ENCODE measurements at places on chromosomes 11 and 22.

DNA sequence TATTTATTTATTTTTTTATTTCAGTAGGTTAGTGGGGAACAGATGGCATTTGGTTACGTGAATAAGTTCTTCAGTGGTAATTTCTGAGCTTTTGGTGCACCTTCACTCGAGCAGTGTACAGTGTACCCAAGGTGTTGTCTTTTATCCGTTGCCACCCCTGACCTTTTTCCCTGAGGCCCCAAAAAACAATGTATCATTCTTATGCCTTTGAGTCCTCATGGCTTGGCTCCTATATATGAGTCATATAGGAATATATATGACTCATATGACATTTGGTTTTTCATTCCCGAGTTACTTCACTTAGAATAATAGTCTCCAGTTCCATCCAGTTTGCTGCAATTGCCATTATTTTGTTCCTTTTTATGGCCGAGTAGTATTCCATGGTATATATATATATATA, 763.9 kb downstream of the NTM start:
- DNase-seq = no peak

DNA sequence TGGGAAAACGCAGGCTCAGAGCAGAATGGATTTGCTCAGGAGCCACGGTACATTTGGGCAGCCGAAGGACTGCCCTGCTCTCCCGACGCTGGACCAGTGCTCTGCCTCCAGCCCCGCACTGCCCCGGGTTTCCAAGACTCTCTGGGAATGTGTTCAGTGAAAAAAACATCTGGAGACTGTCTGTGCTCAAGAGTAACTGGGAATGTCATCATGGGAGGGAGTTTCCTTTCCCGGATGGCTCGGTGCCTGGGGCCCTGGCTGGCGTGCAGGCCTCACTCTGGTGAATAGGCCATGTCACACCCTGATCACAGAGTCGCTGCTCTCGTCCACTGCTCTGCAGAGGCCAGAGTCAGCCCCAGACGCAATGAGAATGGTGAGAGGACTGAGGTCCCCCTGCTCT, 9.8 kb upstream of the APOL6 start:
- no peak for DNase-seq

- no peak for DNase-seq
Observed at GRCh38 chr11:23370580-23371275, 510.5 kb upstream of the CCDC179 start.

- no peak for DNase-seq
Observed at GRCh38 chr11:64679846-64680245, 43.2 kb downstream of the NRXN2 start.

- DNase-seq = no peak
Observed at GRCh38 chr22:48578138-48579042, 1249.3 kb downstream of the BRD1 start.

GRCh38 chr22:44225091-44225689, 44.5 kb downstream of the PARVG start:
- DNase-seq = no peak

DNA sequence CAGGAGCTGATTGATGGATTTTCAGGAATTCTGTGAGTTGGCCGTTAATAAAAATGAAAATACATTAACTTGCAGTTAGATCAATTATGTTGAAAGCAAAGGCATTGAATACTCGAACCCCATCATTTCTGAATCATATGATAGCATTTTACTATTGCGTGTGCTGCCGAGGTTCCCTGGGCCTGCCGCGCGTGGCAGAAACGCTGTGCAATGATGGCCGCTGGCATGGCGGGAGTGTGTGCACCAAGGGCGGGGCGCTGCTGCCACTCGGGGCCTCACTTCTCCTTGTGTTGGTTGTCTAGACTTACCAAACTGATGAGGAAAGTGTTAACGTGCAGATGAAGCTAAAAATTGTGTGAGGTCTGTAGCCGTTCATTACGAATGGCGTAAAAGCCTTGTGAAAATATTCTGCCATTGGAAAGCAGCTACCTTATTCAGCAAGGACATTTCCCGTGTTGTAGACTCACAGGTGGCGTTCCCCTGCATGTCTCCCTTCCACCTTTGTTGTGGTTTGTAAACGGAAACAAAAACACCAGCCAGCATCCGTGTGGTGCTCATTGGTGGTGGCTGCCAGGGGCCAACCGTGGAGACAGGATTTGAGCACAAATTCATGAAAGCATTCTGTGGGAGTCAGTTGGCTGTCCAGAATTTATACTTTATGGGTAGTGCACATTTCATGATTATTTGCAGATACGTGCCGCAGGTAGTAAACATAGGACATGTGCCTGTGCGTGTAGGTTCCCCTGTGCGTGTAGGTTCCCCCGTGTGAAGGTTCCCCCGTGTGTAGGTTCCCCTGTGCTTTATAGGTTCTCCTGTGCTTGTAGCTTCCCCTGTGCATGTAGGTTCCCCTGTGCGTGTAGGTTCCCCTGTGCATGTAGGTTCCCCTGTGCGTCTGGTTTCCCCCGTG, 5.9 kb upstream of the GRAMD4 start:
- DNase-seq = peak; percentile 62

DNA sequence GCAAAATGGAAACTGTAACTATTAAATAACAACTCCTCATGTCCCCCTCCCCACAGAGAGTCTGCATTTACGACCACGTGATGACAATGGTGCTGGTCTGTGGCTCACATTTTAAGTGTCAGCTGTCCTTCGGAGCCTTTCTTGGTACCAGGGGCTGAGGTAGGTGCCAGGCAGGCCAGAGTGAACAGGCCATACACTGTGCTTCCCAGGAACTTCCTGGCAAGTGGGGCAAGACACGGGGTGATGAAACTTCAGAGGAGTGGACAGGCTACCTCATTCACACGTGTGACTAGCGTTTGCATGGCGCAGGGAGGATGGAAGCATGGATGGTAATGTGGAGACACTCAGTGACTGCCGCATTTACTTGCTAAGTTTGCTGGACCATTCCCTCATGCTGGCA, 10.4 kb upstream of the YPEL1 start:
- DNase-seq = no peak

DNA sequence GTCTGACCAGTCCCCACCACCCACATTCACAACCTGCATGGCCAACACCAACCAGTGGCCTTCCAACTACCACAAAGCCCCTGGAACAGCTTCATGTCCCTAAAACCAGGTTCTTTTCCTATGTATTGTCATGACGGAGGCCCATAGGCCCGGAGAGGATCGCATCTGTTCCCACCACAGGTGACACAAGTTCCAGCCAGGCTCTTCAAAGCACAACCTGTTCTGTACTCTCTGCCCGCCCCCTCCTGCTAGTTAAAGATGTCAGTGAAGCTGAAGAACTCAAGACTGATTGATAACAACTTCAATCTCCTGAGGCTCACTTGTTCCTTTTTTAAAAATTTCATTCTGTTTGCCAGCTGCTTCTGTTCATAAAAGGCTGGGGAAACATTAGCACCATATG, 121.1 kb upstream of the GUCY1A2 start:
- DNase-seq = no peak

GRCh38 chr11:60910711-60911380, 3.1 kb upstream of the TMEM109 start:
- DNase-seq = no peak

DNA sequence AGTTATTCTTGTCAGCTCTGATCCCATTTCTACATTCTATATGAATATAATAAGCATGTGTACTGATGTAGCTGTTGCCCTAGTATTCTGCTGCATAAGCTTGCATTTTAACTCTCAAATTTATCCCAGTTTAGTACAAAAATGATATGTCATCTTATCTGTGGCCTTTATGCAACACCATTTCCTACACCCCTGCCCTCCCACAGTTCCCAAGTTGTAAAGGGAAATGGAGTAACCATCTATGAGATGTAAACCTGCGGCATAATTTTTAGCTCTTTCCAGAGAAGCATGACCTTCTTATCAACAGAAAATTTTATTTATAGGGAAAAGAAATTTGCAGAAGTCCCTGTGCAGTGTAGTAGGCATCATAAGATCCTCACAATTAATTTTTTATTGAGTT, 18.9 kb upstream of the CARD18 start:
- no peak for DNase-seq
